Caki2 (cell line): ENCODE measurements at places on chromosomes 2 and 18. TPM values are rescaled to one million over a fixed set of nuclear protein-coding genes. Genes with fewer than 3 reads are reported as not detected.

- no peak for DNase-seq
Measured at GRCh38 chr2:81661081-81661480, 1356.5 kb upstream of the LRRTM1 start.

- DNase-seq, result no peak
Measured at GRCh38 chr2:47503481-47504070, 100.6 kb downstream of the MSH2 start.

The CLEC4F gene
- not detected in 2 replicates for total RNA-seq

DNA sequence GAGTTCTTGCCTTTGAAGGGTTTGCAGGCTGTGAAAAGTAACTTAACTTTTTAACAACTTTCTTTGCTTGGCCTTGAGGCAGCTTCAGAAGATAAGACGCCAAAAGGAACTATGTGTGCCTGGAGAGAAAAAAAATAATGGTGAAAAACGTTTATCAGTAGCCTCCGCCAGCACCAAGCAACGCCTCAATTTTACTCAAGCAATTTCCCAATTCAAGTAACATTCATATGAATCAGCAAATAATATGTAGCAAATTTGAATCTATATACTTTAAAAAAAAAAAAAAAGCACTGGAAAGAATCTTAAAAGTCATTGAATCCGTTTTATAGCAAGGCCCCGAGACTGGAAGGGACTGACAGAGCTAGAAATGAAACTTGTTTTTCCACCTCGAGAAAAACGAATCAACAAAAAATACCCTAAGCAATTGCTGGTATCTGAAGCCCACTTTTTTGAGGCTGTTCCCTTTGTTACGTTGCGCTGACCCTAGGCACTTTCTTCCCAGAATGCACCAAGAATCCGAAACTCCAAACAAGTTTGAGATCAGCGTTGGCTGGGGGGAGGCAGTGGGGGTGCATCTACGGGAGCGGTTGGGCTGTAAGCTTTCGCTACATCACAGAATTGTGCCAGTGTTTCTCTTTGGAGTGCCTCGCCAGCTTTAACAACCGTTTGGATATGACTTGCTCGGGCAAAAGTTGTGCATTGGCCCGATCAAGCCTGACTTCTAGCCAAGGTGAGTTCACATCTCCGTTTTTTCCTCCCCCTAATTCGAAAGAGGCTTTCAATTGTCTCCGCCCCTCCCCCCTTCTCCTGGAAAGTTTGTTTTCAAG is 2.7 kb upstream of the TGIF1 start:
- no peak for DNase-seq

GRCh38 chr2:196988639-196989038 is 62.1 kb upstream of the PGAP1 start:
- DNase-seq, result no peak

The THSD7B gene
- not detected in 2 replicates for total RNA-seq

The SRD5A2 gene
- not detected in 2 replicates for total RNA-seq

DNA sequence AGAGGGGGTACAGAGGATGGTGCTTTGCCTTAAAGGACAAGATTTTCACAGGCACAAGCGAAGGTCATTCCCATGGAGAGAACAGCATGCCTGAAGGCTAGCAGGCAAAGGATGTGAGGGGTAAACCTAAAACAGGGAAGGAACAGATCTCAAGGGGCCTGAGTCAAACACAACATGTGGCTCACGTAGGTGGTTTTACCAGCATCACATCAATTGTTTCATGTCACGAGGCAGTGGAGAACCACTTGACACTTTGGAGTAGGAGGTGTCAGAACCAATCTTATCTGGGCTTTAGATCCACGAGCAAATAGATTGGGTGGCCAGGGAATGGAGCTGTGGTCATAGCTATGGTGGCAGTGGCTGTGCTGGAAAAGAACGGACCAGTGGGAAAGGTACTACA is 8.4 kb downstream of the COX5B start:
- DNase-seq, result no peak

The MC4R gene
- total RNA-seq, result not detected in 2 replicates

The TFPI gene
- total RNA-seq, result 25.4 and 32.6 TPM in 2 replicates

The TGFBRAP1 gene
- total RNA-seq, result 17.5 and 20.9 TPM in 2 replicates

DNA sequence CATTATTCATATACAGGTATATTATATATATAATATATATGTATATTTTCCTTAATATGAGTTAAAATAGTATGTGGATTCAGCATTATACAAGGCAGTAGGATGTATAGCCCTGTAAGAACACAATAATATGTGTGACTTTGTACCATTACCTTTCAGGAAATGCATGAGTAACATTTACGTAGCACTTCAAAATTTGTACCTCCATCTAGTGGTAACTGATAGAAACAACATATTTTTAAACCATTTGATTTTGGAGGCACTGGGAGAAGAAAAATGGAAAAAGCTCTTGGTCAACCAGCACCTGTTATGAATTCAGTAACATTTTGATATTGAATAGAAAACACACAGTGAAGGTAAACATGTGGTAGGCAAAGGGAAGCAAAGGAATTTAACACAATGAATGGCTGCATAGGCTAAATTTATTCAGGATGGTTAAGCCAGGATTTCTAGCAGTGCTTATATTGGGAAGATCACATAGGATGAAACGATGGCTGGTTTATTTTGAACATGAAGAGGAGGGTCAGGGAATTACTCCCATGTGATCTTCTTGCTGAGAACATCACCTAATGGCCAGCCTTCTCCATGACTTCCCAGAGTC is 565.5 kb downstream of the CCDC85A start:
- DNase-seq, result peak; percentile 23
